ENCODE measurements at places on chromosomes 16 and 17. TPM values are rescaled to one million over a fixed set of nuclear protein-coding genes. Genes with fewer than 3 reads are reported as not detected.

- H3K4me1 ChIP-seq: peaks cover 39% of the 10 kb centered on the region
- H3K36me3 ChIP-seq: peaks cover 50% of the 10 kb centered on the region
- peak; percentile 24 for DNase-seq
Measured at GRCh38 chr17:78885956-78886355, 17.0 kb downstream of the CEP295NL start.

DNA sequence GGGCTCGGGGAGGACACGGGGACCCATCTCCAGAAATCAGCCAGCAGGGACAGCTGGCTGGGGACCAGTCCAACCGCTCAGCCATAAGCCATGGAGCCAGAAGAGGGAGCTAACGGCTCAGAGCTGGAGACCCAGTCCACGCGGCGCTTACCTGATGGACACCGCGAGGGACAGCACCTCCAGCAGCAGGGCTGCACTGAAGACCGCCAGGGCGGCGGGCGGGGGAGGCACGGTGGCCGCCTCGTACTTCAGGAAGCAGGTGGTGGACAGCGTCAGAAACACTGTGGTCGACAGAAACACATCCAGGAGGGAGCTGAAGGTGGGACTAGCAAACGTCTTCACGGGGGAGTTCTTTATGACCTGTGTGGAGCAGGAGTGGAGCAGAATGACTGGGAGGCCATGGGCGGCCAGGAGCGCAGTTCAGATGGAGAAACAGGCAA lies 102.6 kb upstream of the CREBBP start:
- peak overlapping the region; percentile 46 for H3K4me3 ChIP-seq
- DNase-seq: peak; percentile 92
- H3K4me1 ChIP-seq: peaks cover 18% of the 10 kb centered on the region
- H3K36me3 ChIP-seq: peaks cover 5% of the 10 kb centered on the region
- no peaks in the 10 kb centered on the region for H3K27me3 ChIP-seq
- no peak overlapping the region for H3K27ac ChIP-seq

DNA sequence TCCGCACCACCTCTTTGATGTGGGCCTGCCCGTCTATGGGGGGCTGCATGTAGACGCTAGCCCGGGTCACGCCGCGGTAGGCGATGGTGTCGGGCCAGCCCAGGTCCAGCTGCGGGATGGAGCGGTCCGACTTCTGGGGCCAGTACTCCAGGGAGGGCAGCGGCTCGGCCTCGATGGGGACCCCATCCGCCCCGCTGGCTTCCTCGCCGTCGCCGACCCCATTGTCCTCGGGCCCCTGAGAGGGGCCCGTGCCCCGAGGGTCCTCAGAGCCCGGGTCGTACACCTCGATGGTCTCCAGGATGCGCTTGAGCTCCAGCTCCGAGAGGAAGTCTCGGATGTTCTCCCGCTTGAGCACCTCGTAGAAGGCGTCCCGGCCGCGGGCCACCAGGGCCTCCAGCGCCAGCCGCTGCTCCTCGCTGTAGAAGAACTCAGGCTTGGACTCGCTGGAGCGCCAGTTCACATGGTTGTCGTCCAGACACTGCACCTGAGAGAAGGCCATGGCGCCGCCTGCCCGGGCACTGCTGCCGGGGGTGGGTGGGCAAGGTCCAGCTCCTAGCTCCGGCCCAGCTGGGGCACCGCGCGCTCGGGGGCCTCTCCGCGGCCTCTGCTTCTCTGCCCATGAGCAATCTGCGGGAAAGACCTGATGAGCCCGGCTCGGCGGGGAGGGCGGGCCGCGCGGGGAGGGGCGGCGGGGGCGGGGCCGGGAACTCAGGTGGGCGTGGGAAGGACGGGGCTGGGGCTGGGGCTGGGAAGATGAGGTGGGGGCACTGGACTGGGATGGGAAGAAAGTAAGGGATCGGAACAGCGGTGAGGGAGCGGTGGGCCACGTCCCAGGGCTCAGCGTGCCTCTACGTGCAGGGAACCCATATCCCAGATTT lies 782 bp downstream of the FAM83G start:
- H3K27me3 ChIP-seq: no peaks in the 10 kb centered on the region
- H3K36me3 ChIP-seq: peaks cover 26% of the 10 kb centered on the region
- H3K27ac ChIP-seq: no peak overlapping the region
- peaks cover 16% of the 10 kb centered on the region for H3K4me1 ChIP-seq
- DNase-seq: peak; percentile 40

DNA sequence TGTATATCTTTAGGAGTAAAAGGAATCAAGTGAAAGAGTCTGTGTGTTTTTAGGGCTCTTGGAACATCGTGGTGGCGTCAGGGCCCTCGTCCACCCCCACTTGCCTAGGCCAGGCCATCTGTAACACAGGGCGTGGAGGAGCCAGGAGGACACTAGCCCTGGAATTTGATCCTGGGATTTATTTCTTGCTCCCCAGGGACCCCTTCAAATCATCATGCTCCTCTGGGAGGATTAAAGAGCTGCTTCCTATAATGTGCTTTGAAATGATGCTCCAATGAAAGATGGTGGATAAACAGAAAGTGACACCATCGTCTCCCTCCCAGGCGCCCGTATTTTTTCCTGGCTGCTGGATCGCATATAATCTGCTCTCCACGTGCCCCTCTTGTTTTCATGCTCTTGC lies 113.3 kb downstream of the AATF start:
- no peak overlapping the region for H3K27ac ChIP-seq
- H3K4me3 ChIP-seq: no peak overlapping the region
- H3K36me3 ChIP-seq: peaks cover 13% of the 10 kb centered on the region

- H3K27me3 ChIP-seq: peaks cover 90% of the 10 kb centered on the region
Measured at GRCh38 chr16:86126891-86127290, 227.9 kb downstream of the IRF8 start.

- DNase-seq: no peak
- H3K27ac ChIP-seq: no peak overlapping the region
- no peaks in the 10 kb centered on the region for H3K4me1 ChIP-seq
- H3K36me3 ChIP-seq: no peaks in the 10 kb centered on the region
- H3K4me3 ChIP-seq: no peak overlapping the region
Measured at GRCh38 chr17:21177401-21177800, 36.6 kb downstream of the TMEM11 start.

DNA sequence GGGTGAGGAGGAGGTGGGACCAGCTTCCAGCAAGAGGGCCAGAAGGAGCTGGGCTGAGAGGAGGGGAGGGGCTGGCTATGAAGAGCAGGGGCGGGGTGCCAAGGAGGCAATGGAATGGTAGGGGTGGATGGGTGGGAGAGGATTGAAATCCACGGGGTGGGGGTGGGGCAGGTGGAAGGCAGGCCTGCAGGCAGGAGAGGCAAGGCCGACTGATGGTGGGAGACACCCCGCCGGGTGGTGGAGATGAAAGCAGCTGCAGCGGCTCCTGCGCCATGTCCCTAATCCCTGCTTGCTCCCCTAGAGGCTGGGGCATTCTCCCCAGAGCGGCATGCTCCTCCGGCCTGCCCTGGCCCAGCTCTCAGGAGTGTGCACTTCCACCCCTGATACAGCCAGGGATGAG lies 27.8 kb upstream of the TAC4 start:
- no peak overlapping the region for H3K27ac ChIP-seq
- H3K36me3 ChIP-seq: peaks cover 6% of the 10 kb centered on the region
- H3K27me3 ChIP-seq: peaks cover 46% of the 10 kb centered on the region
- DNase-seq: no peak

DNA sequence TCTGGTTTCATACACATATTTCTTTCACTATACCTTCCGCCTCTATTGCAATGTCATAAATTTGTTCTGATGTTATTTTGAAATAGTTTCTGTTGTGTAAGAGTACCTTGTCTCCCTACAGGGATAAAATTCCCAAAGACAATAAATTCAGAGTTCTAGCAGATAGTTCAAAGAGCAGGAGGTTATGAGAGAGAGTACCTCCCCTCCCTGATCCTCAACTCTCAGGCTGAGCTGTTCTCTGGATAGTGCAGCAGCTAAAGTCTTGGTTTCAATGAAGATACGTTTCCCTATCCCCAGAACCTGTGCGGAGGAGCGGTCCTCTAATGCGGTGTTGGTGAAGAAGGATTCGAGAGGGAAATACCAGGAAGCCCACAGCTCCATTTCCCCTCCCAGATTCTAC lies 190.2 kb upstream of the CPHXL start:
- H3K4me1 ChIP-seq: no peaks in the 10 kb centered on the region
- no peak for DNase-seq
- H3K36me3 ChIP-seq: no peaks in the 10 kb centered on the region
- peaks cover 11% of the 10 kb centered on the region for H3K27me3 ChIP-seq
- no peak overlapping the region for H3K4me3 ChIP-seq

DNA sequence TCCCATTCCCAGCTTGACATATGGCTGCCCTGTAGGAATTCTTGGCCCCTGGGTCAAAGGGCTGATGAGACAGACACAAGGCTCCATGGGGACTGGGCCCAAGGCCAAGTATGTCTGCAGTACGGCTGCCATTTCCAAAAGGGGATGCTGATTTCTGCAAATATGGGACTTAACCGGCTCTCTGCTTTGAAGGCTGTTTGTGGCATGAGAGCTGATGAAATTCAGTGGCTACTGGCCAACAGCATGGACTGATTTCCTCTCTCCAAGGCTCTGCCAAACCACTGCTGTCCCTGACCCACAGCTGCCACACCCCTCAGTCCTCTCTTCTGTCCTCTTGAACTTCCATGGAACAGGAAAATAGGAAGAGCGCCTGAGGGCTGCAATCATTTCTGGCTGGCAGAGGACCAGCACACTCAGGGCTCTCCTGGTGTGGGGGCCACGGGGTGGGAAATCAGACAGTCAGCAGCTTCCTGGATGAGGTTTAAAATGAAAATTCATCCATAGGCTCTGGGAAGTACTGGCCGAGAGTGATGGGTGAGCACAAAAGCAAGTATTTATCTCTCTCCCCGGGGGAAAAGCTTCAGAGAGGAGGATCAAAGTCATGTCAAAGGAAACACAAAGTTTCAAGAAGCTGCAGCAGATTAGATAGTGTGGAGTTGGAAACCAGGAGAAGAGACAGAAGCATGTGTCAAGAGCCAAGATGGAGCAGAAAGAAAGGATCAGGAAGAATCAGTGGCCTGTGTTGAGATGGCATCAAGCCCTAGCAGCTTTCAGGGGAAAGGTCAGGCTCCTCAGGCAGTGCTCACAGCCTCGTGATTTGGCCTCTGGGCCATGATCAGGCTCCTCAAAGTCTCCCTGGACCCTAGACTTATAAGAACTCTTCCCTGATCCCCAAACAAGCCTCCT lies 64.1 kb upstream of the SREBF1 start:
- no peaks in the 10 kb centered on the region for H3K27me3 ChIP-seq
- no peak overlapping the region for H3K4me3 ChIP-seq

- no peak overlapping the region for H3K27ac ChIP-seq
- H3K27me3 ChIP-seq: peaks cover 54% of the 10 kb centered on the region
- H3K4me1 ChIP-seq: no peaks in the 10 kb centered on the region
- no peaks in the 10 kb centered on the region for H3K36me3 ChIP-seq
- no peak for DNase-seq
Measured at GRCh38 chr17:50314456-50315011, 31.4 kb upstream of the XYLT2 start.

- no peak overlapping the region for H3K4me3 ChIP-seq
- no peaks in the 10 kb centered on the region for H3K27me3 ChIP-seq
- H3K4me1 ChIP-seq: no peaks in the 10 kb centered on the region
Measured at GRCh38 chr16:69064764-69065313, 40.6 kb upstream of the HAS3 start.

- peak overlapping the region; percentile 78 for H3K27ac ChIP-seq
- DNase-seq: no peak
- H3K27me3 ChIP-seq: no peaks in the 10 kb centered on the region
- H3K4me1 ChIP-seq: peaks cover 75% of the 10 kb centered on the region
- H3K36me3 ChIP-seq: peaks cover 51% of the 10 kb centered on the region
Measured at GRCh38 chr17:72427761-72428109, 306.9 kb downstream of the SOX9 start.

Gene P3H4
- 19.9 TPM for total RNA-seq

Gene KRT12
- total RNA-seq: 2.7 TPM

Gene KRTAP9-2
- not detected for total RNA-seq

Gene CA10
- total RNA-seq: not detected

Gene CES3
- 2.5 TPM for total RNA-seq

Gene ABI3
- total RNA-seq: not detected

Gene PPP1R1B
- total RNA-seq: 8.3 TPM

Gene CHST6
- total RNA-seq: 4.3 TPM

All from Calu3 (cell line).